ENCODE measurements at places on chromosomes 2 and 18.

DNA sequence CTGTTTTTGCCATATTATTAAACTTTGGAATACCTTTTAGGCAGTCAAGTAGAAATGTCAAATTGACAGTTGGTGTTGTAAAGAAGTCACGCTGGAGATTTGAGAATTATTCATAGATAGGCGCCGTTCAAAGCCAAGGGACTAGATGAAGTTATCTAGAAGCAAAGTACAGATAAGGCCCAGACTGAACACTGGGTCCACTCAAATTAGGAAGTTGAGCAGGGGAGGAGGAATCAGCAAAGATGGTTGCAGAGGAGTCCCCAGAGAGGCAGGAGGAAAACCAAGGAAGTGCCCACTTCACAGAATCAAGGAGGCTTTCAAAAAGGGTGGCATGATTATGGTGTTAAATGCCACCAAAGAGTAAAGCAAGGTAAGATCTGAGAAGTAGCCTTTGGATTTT, 9.6 kb upstream of the ALS2 start:
- DNase-seq, result no peak

DNA sequence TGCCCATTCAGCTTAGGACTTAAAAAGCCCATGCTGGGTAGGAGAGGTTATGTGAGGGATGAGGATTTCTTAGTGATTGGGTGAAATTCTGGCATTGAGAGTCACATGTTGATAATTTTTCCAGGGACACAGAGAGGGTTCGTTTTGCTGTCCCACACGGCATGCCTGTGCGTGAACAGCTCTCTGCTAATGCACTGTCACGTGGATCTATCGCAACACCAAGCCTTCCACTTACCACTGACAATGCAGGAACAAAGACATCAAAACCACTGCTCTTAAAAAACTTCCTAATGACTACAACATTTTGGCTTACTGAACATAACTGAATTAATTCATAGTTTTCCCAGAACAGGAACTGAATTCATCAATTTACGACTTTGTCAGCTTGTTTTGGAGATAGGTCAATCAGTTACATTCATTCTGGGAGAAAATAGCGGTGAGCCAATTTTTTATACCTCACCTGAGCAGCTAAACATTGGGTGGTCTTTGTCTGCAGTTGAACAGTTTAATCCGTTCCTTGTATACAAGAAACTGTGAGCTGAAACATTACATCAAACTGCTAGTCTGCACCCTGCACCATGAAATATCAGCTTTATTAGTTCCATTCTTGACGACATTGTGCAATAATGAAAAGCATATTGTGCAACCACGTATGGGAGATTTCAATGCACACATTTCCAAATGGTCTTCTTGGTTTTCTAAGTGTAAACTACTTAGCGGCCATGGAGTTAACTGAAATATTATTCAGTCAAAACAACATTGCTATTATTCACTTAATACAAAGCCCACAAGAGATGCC, 127.1 kb downstream of the LPIN1 start:
- no peak for DNase-seq

DNA sequence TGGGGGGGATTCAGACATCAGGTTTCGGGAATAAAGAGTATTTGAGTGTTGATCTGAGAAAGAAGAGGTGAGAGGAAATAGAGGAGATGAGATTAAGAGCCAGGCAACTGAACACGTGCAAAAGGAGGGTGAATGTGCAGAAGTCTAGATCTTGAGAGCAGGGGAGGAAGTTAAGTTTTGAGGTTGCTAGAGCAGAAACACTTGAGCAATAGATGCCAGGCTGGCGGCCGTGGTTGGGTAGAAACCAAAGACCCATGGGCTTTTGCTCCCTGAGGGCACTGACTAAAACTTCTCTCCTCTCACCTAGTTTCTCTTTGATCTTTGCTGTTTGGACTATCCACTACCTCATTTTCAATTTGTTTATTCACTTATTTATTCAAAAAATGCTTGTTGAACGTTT, 116.0 kb downstream of the CDC42EP3 start:
- DNase-seq, result no peak

- DNase-seq, result no peak
Measured at GRCh38 chr2:111665551-111666116, 218.4 kb downstream of the ANAPC1 start.

DNA sequence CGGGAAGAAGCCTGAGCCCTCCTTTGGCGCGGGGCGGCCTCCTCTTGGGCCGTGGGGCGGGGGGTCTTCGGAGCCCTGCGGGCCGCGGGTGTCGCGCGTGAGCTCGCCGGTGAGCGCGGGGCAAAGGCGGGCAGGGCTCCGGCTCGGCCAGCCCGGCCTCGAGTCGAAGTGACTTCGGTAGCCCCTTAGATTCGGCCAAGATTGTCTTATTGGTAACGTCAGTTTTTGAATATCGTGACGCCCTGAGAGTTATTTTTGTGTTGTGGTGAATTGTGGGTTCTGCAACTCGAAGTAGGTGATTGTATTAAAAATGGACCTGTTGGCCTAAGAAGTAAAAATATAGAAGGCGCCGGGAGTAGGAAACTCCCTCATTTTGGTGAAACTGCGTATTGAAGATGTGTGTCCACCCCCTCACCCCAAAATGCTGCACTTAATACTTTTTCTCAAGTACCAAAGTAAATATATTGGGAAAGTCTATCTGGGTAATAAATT, 669 bp downstream of the MARCHF7 start:
- DNase-seq, result no peak

DNA sequence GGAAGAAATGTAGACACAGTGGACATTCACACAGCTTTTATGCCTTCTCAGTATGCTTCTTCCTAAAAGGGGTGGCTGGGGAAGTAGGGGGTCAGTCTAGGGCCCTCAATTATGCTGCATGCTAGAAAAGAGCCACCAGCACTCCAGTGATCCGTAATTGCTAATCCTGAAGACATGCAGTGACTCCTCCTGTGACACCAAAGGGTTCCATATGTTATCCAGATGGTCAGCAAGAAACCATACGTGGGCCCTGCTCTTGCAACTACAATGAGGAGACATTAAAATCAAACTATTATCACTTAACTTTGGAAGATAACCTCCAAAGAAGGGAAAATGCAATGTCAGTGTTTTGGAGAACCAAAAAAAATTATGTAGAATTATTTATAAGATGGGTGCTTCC, 143.4 kb upstream of the LYPD1 start:
- DNase-seq, result no peak

GRCh38 chr18:13455960-13456481, 237.5 kb downstream of the LDLRAD4 start:
- DNase-seq, result no peak

DNA sequence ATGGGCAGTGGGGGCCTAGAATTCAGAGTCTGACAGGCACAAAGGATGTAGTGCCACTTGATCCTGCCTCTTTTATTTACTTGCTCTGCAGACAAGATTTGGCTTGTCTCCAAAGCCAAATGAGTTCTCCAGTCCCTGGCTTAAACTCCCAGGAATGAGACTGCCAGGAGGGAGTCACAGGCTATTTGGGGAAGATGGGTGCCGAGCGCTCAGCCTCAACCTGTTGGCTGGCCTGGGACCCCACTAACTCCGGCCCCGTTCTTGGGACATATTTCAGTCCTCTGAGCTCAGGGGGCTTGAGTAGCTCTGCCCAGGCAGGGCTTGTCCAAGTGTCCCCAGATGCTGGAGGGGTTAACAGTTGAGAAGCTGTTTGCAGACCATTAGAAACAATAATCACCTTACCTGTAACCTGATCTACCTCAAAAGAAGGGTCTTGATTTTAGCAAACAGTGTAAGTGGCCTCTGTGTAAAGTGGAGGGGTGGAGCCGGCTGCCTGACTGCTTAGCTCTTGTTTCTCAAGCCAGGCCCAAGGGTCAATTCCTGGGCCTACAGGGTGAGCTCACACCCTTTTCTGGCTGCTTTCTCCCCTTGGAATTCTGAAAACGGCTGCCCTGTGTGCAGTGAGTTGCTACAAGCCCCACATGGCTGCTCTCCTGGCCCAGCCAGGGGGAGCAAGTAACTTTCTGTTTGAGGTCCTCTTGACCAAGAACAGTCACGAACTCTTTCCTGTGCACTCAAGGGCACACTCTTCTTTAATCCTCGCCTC, 27.1 kb upstream of the FZD5 start:
- no peak for DNase-seq

- DNase-seq, result no peak
Measured at GRCh38 chr2:11998626-11999378, 252.4 kb downstream of the LPIN1 start.

- peak; percentile 59 for DNase-seq
Measured at GRCh38 chr2:85602476-85603234, at the start of gene TMEM150A. TMEM150A (minus strand) TSS chr2:85602698; CDS start chr2:85601948, 750 bp downstream.

GRCh38 chr18:65752625-65753325, 2.0 kb downstream of the CDH7 start:
- no peak for DNase-seq

GRCh38 chr2:9085353-9085752, 81.9 kb upstream of the MBOAT2 start:
- DNase-seq, result no peak

GRCh38 chr18:24200494-24201290, 61.8 kb downstream of the CABYR start:
- no peak for DNase-seq

DNA sequence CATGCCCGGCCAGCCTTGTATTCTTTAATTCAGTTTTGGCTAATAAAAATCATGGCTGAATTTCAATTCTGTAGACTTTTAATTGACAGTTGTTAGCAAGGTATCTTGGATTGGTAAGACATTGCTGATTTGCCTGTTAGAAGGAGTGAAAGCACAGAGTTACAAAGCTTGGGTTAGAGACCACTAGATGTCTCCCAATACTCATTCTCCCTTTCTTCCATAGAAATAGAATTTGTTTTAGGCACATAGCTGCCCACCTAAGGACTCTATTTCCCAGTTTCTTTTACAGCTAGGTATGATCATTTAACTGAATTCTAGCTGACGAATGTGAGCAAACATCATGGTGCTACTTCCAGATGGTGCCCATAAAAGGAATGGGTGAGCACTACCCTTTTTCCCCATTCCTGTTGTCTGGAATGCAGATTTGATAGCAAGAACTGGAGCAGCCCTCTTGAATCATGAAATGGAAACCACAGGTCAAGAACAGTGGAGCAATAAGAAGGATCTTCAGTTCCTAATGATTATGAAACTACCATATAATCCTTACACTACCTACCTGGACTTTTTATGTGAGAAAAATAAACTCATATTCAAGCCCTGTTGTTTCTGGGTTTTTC, 17.5 kb downstream of the PECR start:
- DNase-seq, result no peak

- no peak for DNase-seq
Measured at GRCh38 chr2:88885275-88885674, 193.8 kb downstream of the RPIA start.

DNA sequence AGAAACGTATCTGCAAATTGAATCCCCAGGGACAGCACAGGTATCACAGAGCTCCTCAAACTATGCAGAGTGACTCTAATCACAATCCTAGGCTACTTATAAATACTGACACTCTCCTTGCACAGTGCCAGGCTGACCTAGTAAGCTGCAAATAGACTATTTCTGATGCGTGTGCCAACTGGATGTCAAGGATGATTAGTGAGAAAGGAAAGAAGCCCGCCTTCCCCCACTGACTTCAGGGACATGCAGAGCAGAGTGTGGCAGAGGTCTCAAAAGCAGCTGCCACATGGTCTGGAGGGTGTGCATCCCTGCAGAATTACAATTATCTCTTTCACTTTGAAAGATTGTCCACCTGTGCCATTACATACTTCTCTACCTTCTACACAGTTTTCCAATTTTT, 235.6 kb downstream of the CPS1 start:
- no peak for DNase-seq

GRCh38 chr18:64116571-64117175, 32.2 kb downstream of the LINC00305 start:
- DNase-seq, result no peak

DNA sequence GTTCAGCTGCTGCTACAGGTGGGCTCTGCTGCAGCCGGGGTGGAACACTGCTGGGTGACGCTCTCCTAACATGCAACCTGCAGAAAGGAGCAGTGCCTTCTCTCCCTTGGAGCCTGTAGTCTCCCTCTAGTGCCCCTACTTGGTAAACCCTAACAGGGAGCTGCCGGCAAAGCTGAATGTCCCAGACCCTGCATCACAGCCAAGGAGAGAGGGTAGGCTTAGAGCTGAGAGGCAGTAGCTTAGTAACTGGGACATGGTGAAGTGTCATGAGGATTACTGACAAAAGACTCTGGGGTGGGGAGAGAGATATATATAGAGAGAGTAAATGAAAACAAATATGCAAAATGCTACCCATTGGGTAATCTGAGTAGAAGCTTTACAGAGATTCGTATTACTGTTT, 9.9 kb downstream of the NCAPH start:
- DNase-seq, result no peak

- DNase-seq, result no peak
Measured at GRCh38 chr2:159600752-159601151, 15.6 kb downstream of the BAZ2B start.

DNA sequence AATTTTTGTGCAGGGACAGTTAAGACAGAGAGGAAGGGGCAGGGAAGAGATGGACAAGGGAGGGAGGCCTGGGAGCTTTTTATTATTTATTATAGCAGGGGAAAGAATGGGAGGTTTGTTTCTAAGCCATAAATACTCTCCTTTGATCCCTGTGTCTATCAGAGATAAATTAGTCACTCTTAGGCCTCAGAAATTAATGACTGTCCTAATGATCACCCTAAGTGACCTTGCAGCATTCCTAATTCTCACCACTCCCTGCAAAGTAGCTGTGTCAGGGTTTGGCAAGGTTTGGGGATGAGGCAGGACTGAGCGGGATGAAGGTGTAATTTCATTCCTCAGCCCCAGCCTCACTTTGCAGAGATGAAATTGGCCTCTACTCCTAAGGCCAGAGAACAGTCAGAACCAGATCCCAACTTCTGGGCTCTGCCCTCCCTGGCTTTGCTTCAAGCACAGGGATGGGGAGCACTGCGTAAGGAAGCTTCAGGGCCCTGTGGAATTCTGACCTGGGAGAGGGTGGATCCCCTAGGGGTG, 95.0 kb downstream of the TMEM17 start:
- no peak for DNase-seq

DNA sequence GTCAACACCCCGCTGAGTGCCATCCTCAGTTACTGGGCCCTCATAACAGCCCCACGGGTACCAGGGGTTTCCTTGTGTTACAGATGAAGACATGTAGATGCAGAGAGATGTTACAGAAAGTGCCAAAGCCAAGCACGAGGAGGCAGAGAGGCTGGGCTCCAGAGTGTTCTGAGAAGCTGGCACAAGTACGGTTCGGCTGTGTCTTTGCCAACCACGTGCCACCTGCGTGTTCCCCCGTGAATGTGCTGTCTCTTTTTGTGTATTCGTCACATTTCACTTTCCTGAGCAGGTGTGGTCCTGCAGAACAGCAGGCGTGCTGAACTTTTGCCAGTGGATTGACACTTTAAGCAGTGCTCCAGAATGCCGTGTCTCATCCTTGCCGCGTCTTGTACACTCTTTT, 124.6 kb downstream of the NCK2 start:
- DNase-seq, result no peak

GRCh38 chr18:63879709-63880108, 7.8 kb upstream of the SERPINB2 start:
- DNase-seq, result no peak

All from activated naive CD4-positive, alpha-beta T cell (primary cell).